ENCODE measurements at places on chromosomes 1 and 21.
A peak's percentile ranks its signal among the peaks of the same experiment; 100 is the strongest.

DNA sequence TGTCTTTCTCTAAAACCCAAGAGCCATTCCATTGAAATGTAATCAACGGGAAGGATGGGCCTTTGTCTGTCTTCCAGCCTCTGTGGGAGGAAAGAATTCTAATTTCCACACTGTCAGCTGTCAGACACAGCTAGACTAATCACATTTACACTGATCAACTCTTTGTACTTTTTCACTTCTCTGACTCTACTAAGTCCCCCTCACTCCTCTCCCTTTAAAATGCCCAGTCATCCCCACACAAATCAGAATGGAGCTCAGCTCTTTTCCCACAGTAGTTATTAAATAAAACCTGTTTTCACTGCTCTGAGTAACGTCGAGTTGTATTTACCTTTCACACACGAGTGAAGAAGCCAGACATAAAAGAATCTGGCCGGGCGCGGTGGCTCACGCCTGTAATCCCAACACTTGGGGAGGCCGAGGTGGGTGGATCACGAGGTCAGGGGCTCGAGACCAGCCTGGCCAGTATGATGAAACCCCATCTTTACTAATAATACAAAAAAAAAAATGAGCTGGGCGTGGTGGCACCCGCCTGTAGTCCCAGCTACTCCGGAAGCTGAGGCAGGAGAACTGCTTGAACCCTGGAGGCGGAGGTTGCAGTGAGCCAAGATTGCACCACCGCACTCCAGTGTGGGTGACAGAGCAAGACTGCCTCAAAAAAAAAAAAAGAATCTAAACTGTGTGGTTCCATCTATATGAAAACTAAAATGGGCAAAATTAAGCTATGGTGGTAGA lies 13.3 kb downstream of the ZBTB8OS start:
- no peak for DNase-seq
- H3K4me1 ChIP-seq = peaks cover 4% of the 10 kb centered on the region
- H3K36me3 ChIP-seq = peaks cover 49% of the 10 kb centered on the region
- no peaks in the 10 kb centered on the region for H3K27me3 ChIP-seq

DNA sequence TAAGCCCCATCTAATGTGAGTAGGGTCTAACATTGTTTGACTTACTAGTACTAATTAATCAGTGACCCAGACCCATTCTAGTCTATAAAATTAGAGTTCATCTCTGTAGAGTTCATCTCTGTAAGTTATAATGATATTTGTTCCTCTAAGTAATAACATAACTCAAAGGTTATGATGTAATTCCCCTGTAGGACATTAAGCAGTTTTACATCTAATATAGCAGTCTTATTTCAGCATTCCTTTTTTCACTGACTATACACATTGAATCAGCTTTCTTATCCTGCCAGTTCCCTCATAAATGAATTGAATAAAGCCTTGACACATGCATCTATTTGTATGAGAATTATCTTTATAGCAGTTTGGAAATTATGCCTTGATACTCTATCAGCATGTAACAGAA lies 90.9 kb downstream of the SH3GLB1 start:
- peaks cover 22% of the 10 kb centered on the region for H3K4me1 ChIP-seq
- no peak overlapping the region for H3K27ac ChIP-seq
- H3K4me3 ChIP-seq = no peak overlapping the region
- H3K36me3 ChIP-seq = no peaks in the 10 kb centered on the region
- H3K27me3 ChIP-seq = no peaks in the 10 kb centered on the region

DNA sequence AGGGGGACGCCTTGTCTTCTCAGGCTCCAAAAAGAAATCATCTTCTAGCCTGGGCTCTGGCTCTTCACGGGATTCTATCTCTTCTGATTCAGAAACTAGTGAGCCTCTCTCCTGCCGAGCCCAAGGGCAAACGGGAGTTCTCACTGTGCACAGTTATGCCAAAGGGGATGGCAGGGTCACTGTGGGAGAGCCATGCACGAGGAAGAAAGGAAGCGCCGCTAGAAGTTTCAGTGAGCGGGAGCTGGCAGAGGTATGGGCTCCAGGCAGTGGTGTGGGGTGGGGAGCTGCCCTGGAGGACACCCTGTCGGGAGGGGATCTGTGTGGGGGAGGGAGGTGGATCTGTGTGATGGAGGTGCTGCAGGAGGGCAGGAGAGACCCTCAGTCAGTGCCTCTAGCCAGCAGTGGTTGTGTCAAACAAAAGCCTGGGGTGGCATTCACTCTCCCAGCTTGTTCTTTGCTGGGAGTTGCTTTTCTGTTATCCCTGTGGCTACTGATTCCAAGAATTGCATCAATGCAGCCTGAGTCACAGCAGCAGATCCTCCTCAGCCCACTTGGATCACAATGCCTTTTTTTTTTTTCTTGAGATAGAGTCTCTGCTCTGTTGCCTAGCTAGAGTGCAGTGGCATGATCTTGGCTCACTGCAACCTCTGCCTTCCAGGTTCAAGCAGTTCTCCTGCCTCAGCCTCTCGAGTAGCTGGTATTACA lies 21.8 kb downstream of the KDM4A start:
- H3K4me3 ChIP-seq = no peak overlapping the region
- peaks cover 3% of the 10 kb centered on the region for H3K4me1 ChIP-seq
- peaks cover 82% of the 10 kb centered on the region for H3K36me3 ChIP-seq
- DNase-seq = no peak
- H3K27me3 ChIP-seq = no peaks in the 10 kb centered on the region
- H3K27ac ChIP-seq = no peak overlapping the region

GRCh38 chr1:74835051-74835450 lies 102.1 kb downstream of the TYW3 start:
- no peaks in the 10 kb centered on the region for H3K27me3 ChIP-seq
- no peaks in the 10 kb centered on the region for H3K36me3 ChIP-seq
- no peak for DNase-seq
- H3K27ac ChIP-seq = no peak overlapping the region
- H3K4me3 ChIP-seq = no peak overlapping the region

DNA sequence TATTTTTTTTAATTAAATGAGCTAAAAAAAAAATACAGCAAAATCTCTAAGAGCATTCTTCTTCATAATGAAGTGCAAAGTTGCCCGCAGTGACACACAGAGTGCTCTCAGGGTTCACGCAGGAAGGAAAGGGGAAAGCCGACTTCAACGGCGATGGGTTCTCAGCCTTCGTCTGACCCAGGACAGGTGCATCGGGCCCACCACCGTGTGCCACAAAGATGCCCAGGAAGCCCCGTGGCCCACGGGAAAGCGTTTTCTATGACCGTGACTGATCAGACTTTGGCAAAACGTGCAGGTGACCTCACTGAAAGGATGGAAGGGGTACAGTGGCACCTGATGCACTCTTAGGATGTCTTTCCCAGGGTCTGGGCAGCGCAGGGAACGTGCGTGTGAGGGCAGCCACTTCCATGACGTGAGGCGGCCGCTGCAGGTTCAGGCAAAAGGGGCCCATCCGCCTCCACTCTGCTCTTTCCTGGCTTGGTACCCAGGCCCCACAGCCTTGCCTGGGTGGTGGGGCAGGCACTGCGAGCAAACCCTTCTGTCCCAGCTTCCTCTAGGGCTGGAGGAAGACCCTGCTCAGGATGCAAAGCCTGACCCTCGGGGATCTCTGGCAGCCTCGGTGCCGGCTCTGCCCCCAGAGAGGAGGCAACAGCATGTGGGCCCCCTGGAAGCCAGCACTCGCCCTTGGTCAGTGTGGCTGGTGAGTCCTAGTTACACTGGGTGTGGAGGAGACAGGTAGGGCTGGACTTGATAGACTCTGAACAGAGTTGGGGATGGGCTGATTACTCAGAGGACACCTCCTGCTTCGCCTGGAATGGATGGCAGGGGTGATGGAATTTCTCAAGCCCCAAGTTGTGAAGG lies 8.3 kb downstream of the LRRC47 start:
- no peak for DNase-seq
- H3K27me3 ChIP-seq = no peaks in the 10 kb centered on the region
- peaks cover 12% of the 10 kb centered on the region for H3K4me1 ChIP-seq
- H3K27ac ChIP-seq = no peak overlapping the region

GRCh38 chr1:93593854-93594602 lies 87.6 kb downstream of the BCAR3 start:
- peaks cover 28% of the 10 kb centered on the region for H3K36me3 ChIP-seq
- no peak overlapping the region for H3K4me3 ChIP-seq
- peaks cover 25% of the 10 kb centered on the region for H3K4me1 ChIP-seq

GRCh38 chr1:168439456-168440375 lies 104.1 kb downstream of the XCL2 start:
- no peaks in the 10 kb centered on the region for H3K36me3 ChIP-seq
- no peak for DNase-seq
- H3K27me3 ChIP-seq = peaks cover 16% of the 10 kb centered on the region
- H3K4me1 ChIP-seq = peaks cover 5% of the 10 kb centered on the region
- no peak overlapping the region for H3K27ac ChIP-seq

DNA sequence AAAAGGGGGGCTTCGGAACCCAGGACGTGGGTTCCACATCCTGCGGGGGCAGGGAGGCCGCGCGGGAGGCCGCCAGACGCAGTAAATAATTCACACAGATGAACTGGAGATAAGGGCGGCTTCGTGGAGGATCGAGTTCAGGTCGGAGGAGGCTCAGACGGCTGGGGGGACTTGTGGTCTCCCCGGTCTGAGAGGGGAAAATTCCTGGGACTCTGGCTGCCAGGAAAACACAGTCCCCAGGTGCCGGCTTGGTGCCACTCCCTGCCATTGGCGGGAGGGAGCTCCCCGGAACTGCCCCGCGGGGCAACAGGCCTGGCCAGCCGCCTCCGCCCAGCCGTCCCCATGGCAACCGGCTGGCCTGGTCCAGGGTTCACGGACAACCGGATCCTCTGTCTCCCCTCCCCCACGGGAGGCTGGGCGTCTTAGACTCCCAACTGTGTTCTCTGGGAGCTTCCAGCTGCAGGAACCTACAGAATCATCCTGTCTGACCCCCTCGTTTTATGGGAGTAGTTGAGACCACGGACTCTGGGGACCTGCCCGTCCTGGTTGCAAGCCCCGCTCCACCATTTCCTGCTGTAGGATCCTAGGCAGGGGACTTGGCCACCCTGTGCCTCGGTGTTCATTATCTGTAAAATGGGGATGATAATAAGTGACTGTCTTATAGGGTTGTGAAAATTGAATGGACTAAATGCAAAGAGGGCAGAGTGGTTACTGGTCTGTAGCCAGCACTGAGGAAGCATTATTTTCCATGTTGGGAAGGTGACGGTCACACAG lies 9.6 kb downstream of the CAMK2N1 start:
- H3K4me1 ChIP-seq = peaks cover 4% of the 10 kb centered on the region
- DNase-seq = no peak
- H3K4me3 ChIP-seq = no peak overlapping the region
- H3K36me3 ChIP-seq = no peaks in the 10 kb centered on the region

DNA sequence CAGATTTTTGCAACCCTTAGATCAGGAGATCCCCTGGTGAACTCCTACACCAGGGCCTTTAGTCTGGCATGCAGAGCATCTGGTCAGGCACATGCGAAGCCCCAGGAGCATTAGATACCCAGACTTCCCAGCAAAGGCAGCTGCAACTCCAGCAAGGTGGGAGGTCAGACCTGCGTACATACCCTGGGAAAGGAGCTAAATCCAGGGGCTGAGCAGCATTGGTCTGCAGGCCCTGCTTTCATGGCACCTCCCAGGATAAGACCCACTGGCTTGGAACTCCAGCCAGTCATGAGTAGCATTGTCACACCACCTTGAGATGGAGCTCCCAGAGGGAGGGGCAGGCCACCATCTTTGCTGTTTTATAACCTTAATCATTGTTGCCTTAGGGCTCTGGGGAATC lies 92.3 kb downstream of the KCNT2 start:
- no peaks in the 10 kb centered on the region for H3K36me3 ChIP-seq
- no peak overlapping the region for H3K27ac ChIP-seq
- no peaks in the 10 kb centered on the region for H3K4me1 ChIP-seq
- H3K27me3 ChIP-seq = no peaks in the 10 kb centered on the region

DNA sequence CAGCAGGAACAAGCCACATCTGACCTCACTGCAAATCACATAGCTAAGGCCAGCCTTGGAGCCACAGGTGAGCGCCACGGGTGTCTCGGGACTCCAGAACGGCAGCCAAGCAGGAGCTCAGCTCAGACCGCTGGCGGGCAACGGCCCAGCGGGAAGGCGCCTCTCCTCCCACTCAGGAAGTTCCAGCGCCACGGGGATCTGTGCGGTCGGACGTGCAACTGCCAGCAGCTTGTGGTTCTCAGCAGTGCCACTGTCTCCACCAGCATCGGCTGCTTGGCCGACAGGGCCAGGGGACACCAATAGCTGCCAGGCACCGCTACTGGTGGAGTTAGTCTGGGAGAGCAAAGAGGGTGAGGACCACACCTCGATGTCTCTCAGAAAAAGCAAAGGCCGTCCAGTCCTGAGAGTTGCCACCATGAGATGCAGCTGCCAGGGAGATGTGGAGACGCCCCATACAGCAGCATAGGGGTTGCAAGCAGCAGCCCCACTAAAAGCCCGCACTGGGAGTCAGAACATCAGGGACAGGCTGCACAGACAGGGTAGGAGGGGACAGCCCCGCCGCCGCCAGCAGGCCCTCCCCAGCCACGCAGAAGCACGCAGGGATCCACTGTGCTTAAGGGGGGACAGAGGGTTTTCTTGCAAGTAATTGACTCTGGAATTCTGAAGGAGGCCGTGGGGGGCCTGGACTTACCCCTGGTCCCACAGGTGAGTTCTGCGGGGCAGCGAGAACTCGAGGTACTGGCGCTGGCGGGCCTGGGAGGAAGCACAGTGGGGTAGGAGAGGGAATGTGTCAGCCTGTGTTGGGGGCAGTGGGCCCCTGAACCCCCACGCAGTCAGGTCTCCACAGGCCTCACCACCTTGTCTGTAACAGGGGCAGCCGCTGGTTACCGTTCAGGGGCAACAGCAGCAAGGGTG lies 83.5 kb downstream of the NPHP4 start:
- H3K4me3 ChIP-seq = no peak overlapping the region
- no peak for DNase-seq
- H3K27ac ChIP-seq = no peak overlapping the region
- no peaks in the 10 kb centered on the region for H3K4me1 ChIP-seq

GRCh38 chr21:45556645-45557615 lies 14.7 kb upstream of the SLC19A1 start:
- H3K4me3 ChIP-seq = peak overlapping the region; percentile 53
- H3K36me3 ChIP-seq = no peaks in the 10 kb centered on the region
- H3K4me1 ChIP-seq = peaks cover 17% of the 10 kb centered on the region
- peaks cover 3% of the 10 kb centered on the region for H3K27me3 ChIP-seq

- H3K4me3 ChIP-seq = no peak overlapping the region
- H3K27ac ChIP-seq = no peak overlapping the region
- no peaks in the 10 kb centered on the region for H3K36me3 ChIP-seq
- DNase-seq = no peak
- peaks cover 23% of the 10 kb centered on the region for H3K4me1 ChIP-seq
Observed at GRCh38 chr1:107138166-107138565, 2.7 kb upstream of the NTNG1 start.

GRCh38 chr1:243642936-243643335 lies 207.1 kb downstream of the AKT3 start:
- H3K4me3 ChIP-seq = no peak overlapping the region
- peaks cover 8% of the 10 kb centered on the region for H3K4me1 ChIP-seq
- H3K27ac ChIP-seq = no peak overlapping the region
- H3K36me3 ChIP-seq = peaks cover 26% of the 10 kb centered on the region
- no peaks in the 10 kb centered on the region for H3K27me3 ChIP-seq

DNA sequence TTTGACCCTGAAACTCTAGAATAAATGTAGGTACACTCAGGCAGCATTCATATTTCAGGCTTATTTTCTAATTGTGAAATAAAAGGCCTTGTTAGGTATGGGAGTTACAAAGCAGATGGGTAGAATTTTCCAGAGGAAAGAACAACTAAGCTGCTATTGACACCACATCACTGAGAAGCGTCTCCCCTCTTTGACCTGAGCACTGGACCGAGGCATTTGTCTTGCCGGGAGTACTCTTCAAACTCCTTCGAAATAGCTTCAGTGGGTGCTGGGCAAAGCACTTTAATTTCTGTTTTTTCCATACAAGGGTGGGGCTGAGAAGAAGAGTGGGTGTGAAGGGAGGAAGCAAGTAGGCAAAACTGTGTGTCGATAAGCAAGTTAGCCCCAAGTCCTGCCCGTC lies 36.4 kb downstream of the ABCA4 start:
- no peak overlapping the region for H3K27ac ChIP-seq
- no peak for DNase-seq
- H3K4me1 ChIP-seq = no peaks in the 10 kb centered on the region
- H3K4me3 ChIP-seq = no peak overlapping the region

Measured in activated B cell treated with CpG ODN at 0.5 μM for 24 hours (primary cell).